ENCODE measurements at places on chromosomes 2 and 18.
A peak's percentile ranks its signal among the peaks of the same experiment; 100 is the strongest.

DNA sequence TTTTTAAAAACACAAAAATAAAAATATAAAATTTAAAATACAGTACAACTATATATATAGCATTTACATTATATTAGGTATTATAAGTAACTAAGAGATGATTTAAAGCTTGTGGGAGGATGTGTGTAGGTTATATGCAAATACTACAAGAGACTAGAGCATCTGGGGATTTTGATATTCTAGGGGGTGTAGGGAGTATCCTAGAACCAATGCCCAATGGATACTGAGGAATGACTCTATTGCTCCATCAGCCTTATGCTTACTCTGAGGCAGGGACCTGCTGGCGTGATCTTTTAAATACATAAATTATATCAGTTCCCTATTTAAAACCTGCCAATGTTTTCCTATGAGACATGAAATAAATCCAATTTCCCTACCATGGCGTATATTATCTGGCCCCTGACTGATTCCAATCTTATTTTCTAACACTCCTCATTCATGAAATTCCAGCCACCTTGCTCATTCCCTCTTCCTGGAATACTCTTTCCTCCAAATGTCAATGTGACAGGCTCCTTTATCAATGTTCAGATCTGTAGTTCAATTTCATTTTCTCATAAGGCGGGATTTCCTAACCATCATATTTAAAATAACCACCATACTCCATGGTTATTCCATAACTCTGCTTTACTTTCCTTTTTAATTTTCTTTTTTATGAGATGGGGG, 22.2 kb downstream of the SP3 start:
- DNase-seq, result no peak

- DNase-seq, result no peak
Observed at GRCh38 chr18:10750191-10751035, 224.6 kb downstream of the NAPG start.

GRCh38 chr2:62340994-62341484, 145.1 kb downstream of the B3GNT2 start:
- DNase-seq, result no peak

GRCh38 chr2:47528874-47529273, 125.9 kb downstream of the MSH2 start:
- no peak for DNase-seq

GRCh38 chr2:70475266-70475665, 78.4 kb downstream of the TGFA start:
- DNase-seq, result no peak

- no peak for DNase-seq
Observed at GRCh38 chr18:7234956-7235355, 4.1 kb downstream of the LRRC30 start.

DNA sequence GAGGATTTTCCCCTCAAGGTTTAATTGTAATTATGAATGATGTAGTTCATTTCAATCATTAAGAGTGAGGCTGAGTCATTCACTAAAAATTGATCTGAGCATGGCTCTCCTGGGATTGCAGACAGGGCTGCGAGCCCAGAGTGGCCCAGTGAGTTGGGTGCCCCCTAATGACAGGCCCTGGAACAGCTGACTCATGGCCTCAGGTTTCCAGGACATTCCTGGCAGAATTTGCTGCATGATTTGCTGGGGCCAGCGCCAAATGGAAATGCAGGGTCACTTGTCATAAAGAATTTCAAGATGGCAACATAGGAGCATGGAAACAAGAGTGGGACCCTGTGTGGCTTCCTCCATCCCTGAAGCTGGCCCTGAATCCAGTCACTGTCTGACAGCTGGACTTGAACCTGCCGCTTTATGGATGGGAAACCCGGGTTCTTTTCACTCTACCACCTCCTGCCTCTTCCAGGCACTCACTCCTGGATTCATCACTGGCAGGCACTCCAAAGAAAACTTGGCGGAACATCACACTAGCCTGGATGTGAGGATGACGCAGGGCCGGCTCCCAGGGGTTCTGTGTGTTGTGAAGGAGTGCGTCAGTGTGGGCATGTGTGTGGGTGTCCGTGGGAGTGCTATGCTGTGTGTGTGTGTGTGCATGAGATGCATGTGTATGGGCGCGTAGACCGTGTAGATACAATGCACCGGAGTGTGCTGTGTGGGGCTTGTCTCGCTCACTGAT, 15.2 kb downstream of the OTOF start:
- DNase-seq, result peak; percentile 69

- DNase-seq, result no peak
Observed at GRCh38 chr18:3485153-3486149, 35.5 kb downstream of the TGIF1 start.

GRCh38 chr18:36461551-36461987, 164.1 kb downstream of the FHOD3 start:
- no peak for DNase-seq

DNA sequence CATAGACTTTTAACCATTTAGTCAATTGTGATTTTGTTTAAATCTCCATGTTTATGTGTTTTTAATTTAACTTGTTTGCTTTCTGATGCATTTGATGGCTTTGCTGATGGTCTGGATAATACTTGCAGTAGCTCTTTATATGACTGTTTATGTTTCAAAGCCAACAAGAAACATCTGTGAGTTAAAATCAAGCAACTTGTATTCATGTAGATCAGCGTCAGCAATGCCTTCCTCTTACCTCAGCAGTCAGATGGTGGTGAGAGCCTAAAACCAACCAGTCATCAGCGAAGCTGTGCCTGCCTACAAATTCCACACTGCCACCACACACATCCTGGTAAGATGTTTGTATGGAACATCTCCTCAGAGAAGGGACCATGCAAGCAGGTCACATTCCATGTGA, 231.9 kb downstream of the PTGR3 start:
- no peak for DNase-seq

DNA sequence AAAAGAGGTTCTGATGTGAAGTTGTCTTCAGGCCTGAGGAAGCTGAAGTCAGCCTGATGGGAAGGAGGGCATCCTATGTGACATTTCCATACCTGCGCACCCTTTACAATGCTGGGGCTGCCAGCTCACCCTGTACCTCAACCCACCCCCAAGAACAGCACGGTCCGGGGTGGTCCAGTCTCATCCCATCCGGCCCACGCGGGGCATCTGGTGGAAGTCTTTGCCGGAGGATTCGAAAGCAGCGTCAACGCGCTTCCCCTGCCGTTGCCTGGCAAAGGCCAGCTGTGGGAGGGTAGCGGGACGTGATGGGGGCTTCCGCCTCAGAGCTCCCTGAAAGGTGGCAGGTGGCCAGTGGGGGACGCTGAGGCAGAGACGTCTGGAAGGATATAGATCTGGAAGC, 113.6 kb upstream of the ANKRD30BL start:
- no peak for DNase-seq

DNA sequence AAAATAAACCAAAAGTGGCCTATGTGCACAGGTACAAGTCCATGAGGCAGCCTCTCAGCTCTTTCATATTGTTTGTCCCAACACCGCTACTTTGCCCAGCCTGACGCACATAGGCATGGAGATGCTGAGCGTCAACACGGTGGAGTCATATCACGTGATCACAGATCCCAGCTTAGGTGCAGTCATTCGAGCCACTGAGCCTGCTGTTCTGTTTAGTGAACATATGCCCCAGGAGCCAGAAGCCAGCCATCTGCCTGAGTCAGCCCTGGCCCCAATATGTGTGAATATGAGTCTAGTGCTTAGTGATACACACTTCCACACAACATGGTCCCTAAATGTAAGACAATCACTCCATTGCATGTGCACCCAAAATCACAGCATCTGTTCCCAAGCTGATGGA, 88.2 kb upstream of the LCLAT1 start:
- DNase-seq, result no peak

DNA sequence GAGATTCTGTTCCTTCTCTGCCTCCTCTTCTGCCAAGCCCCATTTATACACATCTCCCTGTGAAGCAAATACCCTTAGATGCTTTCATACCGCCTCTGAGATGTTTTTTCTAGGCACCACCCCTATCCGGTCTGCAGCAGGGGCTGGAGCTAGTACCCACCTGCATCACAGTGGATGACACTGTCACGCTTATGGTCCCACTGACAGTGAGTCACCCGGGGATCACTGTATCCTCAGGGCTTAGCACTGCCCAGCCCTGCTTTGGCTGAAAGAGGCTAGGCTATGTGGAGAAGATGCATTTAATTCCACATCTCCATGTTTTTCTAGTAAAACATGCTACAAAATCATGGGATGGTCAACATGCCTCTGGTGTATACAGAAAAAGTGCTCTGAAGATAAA, 9.9 kb downstream of the FABP1 start:
- DNase-seq, result no peak

- DNase-seq, result no peak
Observed at GRCh38 chr2:83531206-83531826, 927.8 kb downstream of the SUCLG1 start.

DNA sequence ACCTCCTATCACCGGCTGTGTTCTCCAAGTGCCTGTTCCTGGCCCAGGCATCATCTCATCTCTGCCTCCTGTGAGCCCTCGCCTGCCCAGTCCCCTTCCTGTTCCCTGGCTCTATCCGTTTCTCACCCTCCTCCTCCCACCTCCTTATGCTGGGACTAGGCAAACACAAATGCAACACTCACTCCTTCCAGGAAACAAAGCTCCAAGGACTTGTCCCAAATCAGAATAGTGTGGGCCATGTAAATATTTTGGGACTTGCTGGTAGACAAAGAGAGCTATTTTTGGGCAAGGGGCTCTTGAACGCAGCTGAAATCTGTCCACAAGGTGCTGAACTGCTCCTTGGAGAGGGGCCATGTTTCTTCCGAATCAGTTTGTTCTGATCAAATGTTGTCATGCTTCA, 25.3 kb downstream of the MBP start:
- no peak for DNase-seq

DNA sequence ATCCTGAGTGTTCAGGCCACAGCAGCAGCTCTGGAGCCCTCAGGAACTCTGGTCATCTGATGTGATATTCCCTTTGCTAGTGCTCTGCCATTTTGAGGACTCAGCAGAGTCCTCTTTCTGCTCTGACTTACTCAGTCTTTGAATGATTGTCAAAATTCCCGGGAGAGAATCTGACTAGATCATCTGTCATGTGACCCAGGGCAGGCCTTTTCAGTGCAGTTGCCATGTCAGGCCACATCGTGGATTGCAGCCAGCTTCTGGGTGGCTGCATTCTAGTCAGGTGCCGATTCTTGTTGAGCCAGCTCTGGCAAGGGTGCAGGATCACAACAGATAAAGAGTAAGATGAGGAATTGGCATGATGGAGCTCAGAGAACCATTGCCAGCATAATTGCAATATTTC, 795.6 kb downstream of the CPS1 start:
- DNase-seq, result no peak

- no peak for DNase-seq
Observed at GRCh38 chr2:195468771-195469170, 188.3 kb upstream of the SLC39A10 start.

Data from sciatic nerve (tissue), 2 donors.